ENCODE measurements at places on chromosomes 12 and 14. TPM values are rescaled to one million over a fixed set of nuclear protein-coding genes. Genes with fewer than 3 reads are reported as not detected.

- H3K4me1 ChIP-seq, result no peaks in the 10 kb centered on the region
- no peak for DNase-seq
- no peaks in the 10 kb centered on the region for H3K36me3 ChIP-seq
- no peak overlapping the region for H3K27ac ChIP-seq
- H3K4me3 ChIP-seq, result no peak overlapping the region
Measured at GRCh38 chr14:45120096-45120495, 14.2 kb downstream of the FKBP3 start.

DNA sequence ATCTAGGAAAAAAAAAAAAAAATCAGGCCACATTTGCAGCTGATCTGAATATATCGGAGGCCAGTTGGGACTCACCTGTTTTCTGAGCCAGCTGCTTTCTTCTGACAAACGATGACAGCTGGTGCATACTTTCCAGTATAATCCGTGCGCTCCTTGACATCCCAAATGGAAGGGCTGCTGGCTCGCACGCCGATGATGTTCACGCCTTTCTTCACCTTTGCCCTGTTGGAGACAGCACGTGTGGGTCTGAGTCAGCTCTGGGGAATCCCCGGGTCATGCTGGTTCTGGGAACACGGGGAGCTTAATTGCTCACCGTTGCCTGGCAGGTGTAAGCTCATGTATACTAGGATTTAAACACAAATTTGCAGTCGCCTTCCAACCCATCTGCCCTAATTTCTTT lies 372.8 kb downstream of the TMEM132D start:
- H3K27me3 ChIP-seq, result no peaks in the 10 kb centered on the region
- H3K4me1 ChIP-seq, result no peaks in the 10 kb centered on the region
- no peak overlapping the region for H3K4me3 ChIP-seq
- no peak overlapping the region for H3K27ac ChIP-seq
- H3K36me3 ChIP-seq, result no peaks in the 10 kb centered on the region

- H3K27me3 ChIP-seq, result no peaks in the 10 kb centered on the region
- no peak overlapping the region for H3K27ac ChIP-seq
Measured at GRCh38 chr12:42407306-42407705, 81.3 kb downstream of the PPHLN1 start.

DNA sequence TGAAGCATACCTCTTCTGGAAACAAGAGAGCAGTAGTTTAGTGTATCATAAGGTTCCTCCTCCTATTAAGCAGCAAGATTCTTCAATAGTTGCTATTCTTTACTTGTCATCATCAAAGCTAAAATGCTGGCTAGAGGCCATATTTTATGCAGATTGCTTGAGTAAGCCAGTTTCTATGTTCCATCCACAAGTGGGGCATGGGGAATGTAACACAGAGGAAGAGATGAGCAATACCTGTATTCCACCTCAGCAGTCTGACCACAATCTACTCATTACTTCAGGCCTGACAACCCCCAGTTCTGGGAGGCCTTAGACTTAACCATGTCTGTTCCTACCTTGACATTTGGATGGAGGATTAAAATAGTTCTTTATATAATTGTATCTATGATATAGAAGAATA lies 423.6 kb downstream of the BTG1 start:
- no peak overlapping the region for H3K27ac ChIP-seq
- no peak overlapping the region for H3K4me3 ChIP-seq
- no peaks in the 10 kb centered on the region for H3K36me3 ChIP-seq

The SAMD4A gene
- 43.0 TPM for total RNA-seq

GRCh38 chr12:84648425-84648824 lies 264.2 kb downstream of the SLC6A15 start:
- DNase-seq, result no peak
- no peak overlapping the region for H3K4me3 ChIP-seq
- H3K4me1 ChIP-seq, result no peaks in the 10 kb centered on the region
- no peak overlapping the region for H3K27ac ChIP-seq
- H3K36me3 ChIP-seq, result no peaks in the 10 kb centered on the region
- no peaks in the 10 kb centered on the region for H3K27me3 ChIP-seq

- no peak for DNase-seq
- H3K4me3 ChIP-seq, result no peak overlapping the region
- H3K27ac ChIP-seq, result no peak overlapping the region
Measured at GRCh38 chr12:68469113-68469512, 137.0 kb upstream of the MDM1 start.

The PLD4 gene
- total RNA-seq, result not detected

DNA sequence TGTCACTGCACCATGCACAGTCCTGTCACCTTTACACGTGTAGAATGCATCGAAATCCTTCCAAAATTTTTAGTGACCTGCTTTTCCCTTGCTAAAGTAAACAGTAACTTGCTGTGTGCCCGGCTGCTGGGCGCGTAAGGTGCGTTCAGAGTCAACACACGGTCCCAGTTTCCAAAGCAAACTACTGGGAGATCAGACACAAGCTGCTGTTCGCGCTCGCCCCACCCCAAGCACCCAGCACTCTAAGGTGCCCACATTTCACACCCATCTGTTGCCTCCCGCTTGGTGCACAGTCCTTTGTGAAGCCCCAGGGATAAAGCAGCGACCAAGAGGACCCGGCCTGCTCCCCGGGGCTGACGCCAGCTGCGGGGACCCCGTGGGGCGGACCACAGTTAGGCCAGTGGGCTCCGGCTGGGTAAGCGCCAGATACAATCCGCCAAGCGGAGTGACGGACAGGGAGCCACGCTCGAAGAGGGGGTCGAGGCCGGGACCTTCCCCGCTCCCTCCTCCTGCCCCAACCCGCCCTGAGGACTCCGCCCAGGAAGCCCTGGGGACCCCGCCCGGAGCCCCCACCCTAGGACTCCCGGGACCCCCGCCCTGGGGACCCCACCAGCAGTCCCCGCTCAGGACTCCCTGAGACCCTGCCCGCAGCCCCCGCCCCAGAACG lies 633 bp downstream of the STX2 start:
- H3K4me1 ChIP-seq, result peaks cover 15% of the 10 kb centered on the region
- no peak for DNase-seq
- no peaks in the 10 kb centered on the region for H3K36me3 ChIP-seq
- peak overlapping the region; percentile 81 for H3K27ac ChIP-seq

DNA sequence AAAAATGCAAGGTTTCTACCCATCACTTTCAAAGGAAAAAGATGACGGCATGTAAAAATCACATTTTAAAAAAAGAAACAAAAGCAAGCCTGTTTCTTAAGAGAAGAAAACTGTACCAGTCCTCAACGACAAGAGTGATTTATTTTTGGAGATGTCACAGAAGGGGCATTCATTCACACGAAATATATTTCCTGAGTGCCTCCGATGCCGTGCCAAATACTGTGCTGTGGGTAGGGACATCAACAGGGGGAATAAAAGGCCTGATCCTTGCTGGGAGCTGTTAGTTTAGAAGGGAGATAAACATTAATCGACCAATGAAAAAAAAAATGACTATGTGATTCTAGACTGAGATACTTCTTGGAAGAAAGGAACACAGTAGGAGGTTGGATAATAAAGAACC lies 297.5 kb upstream of the SOX5 start:
- no peaks in the 10 kb centered on the region for H3K27me3 ChIP-seq
- H3K4me1 ChIP-seq, result no peaks in the 10 kb centered on the region
- no peak for DNase-seq

All from vagina (tissue), 2 donors.